Epithelial cell of alveolus of lung (primary cell): ENCODE measurements at places on chromosomes 1 and 21. TPM values are rescaled to one million over a fixed set of nuclear protein-coding genes. Genes with fewer than 3 reads are reported as not detected.

The OR2T33 gene
- not detected in 2 replicates for total RNA-seq

The ACOT11 gene
- total RNA-seq: 0.40 and 1.3 TPM in 2 replicates

The RGS1 gene
- 0.26 TPM in 1 of 2 replicates, not detected in the other for total RNA-seq

The GPR89B gene
- 8.7 and 12.1 TPM in 2 replicates for total RNA-seq

The AMIGO1 gene
- 0.78 and 2.0 TPM in 2 replicates for total RNA-seq

The ANGPTL1 gene
- 2.3 and 8.2 TPM in 2 replicates for total RNA-seq

The CR1L gene
- total RNA-seq: not detected in 2 replicates

The SIM2 gene
- total RNA-seq: 0.91 and 8.1 TPM in 2 replicates

The PTPRF gene
- 59.1 and 98.5 TPM in 2 replicates for total RNA-seq

The FCRL2 gene
- not detected in 2 replicates for total RNA-seq

The MTARC2 gene
- 4.1 and 10.0 TPM in 2 replicates for total RNA-seq

The HEYL gene
- 0.48 and 14.0 TPM in 2 replicates for total RNA-seq

The RGS13 gene
- 0.13 TPM in 1 of 2 replicates, not detected in the other for total RNA-seq

The TCHH gene
- under 0.01 TPM in 1 of 2 replicates, not detected in the other for total RNA-seq

The TTC24 gene
- total RNA-seq: not detected in 2 replicates
